ENCODE measurements at places on chromosomes 2 and 18. TPM values are rescaled to one million over a fixed set of nuclear protein-coding genes. Genes with fewer than 3 reads are reported as not detected.

DNA sequence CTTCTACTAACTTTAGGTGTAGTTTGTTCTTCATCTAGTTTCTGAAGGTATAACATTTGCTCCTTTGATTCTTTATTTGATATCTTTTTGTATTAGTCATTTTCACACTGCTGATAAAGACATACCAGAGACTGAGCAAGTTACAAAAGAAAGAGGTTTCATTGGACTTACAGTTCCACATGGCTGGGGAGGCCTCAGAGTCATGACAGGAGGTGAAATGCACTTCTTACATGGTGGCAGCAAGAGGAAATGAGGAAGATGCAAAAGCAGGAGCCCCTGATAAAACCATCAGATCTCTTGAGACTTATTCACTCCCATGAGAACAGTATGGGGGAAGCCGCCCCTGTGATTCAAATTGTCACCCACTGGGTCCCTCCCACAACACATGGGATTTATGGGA lies 544.4 kb upstream of the DSEL start:
- H3K27me3 ChIP-seq = no peaks in the 10 kb centered on the region
- no peak for DNase-seq
- no peaks in the 10 kb centered on the region for H3K4me1 ChIP-seq
- no peak overlapping the region for H3K4me3 ChIP-seq

CLEC4F gene
- total RNA-seq = not detected

DNA sequence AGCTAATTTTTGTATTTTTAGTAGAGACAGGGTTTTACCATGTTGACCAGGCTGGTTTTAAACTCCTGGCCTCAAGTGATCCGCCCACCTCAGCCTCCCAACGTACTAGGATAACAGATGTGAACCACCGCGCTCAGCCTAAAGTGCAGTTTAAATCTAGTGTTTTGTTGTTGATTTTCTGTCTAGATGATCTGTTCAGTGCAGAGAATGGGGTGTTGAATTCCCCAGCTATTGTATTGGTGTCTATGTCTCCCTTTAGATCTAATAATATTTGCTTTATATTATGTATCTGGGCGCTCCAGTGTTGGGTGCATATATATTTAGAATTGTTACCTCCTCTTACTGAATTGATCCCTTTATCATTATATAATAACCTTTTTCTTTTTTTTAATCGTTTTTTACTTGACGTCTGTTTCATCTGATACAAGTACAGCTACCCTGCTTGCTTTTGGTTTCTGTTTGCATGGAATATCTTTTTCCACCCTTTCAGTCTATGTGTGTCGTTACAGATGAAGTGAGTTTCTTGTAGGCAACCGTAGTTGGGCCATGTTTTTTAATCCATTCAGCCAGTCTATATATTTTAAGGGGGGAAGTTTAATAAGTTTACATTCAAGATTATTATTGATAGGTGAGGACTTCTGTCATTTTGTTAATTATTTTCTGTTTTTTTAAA lies 34.3 kb downstream of the GALM start:
- H3K4me1 ChIP-seq = no peaks in the 10 kb centered on the region
- no peak overlapping the region for H3K27ac ChIP-seq
- H3K4me3 ChIP-seq = no peak overlapping the region
- H3K27me3 ChIP-seq = no peaks in the 10 kb centered on the region
- DNase-seq = no peak

CRYGC gene
- not detected for total RNA-seq

PAX8 gene
- 1.2 TPM for total RNA-seq

- peaks cover 11% of the 10 kb centered on the region for H3K4me1 ChIP-seq
- H3K36me3 ChIP-seq = no peaks in the 10 kb centered on the region
- H3K27ac ChIP-seq = peak overlapping the region; percentile 96
- no peaks in the 10 kb centered on the region for H3K27me3 ChIP-seq
These were observed 1.1 kb downstream of the NPC1 start for GRCh38 chr18:23585007-23585871.

- no peak within 1 kb of the TSS for H3K27ac ChIP-seq
- no peak within 1 kb of the TSS for H3K4me3 ChIP-seq
- H3K4me1 ChIP-seq = no peaks in the 10 kb centered on the region
- H3K36me3 ChIP-seq = no peaks in the 10 kb centered on the region
- DNase-seq = no peak
- H3K27me3 ChIP-seq = peaks cover 20% of the 10 kb centered on the region
These were observed at the start of gene LONRF2 for GRCh38 chr2:100321866-100322820. LONRF2 (minus strand) TSS chr2:100322501; CDS start chr2:100322093, 408 bp downstream.

REG3A gene
- total RNA-seq = not detected

All from GM12878 (cell line).